ENCODE measurements at places on chromosomes 1 and 21. TPM values are rescaled to one million over a fixed set of nuclear protein-coding genes. Genes with fewer than 3 reads are reported as not detected.

DNA sequence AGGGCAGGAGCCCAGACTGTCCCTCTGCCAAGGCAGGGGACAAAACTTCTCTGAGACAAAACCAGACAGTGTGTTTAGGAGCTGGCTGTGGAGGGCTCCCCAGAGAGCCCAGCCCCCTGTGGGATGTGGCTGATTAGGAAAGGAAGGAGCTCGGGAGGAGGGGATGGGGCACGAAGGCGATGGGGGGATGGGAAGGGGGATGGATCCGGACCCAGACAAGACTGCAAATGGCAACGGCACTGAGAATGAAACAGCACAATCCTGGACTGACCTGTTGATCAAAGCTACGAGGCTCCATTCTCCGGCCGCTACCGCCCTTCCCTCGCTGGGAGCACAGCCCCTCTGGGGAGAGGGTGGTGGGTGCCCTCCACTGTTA is 33.1 kb downstream of the FOXO6 start:
- DNase-seq, result no peak

DNA sequence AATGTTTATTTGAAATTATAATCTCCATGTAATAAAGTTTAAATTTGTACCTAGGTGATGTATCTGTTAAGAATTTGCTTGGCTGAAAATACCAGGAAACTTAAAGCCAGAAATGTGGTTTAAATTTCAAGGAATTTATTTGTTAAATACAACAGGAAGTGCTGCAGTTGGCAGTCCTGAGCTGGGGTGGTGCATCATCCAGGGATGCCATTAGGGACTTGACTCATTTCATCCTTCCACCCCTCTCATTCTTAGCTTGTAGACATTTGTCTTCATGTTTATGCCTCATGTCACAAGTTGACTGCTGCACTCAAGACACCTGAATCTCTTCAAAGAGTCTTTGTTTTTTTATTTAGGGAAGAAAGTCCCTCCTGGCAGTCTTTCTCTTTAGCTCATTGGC is 175.9 kb downstream of the LHX8 start:
- DNase-seq, result peak; percentile 6

DNA sequence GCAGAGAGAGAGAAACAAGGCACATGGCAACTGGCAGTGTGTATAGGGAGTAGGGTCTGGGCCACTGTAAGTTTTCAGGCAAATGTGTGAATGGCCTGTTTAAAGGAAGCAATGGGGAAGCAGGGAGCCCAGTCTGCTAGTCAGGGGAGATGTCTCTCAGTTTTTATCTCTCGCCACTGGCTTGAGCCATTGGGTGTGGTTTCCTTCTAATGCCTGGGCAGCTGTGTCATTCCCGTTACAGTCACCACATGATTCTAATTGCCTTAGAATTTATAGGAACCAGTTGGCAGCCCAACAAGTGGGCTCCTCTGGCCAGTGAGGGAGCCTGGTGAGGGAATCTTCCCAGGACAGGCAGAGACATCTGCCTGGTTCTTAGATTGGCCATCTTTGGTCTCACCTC is 182.4 kb downstream of the DISC1 start:
- peak; percentile 30 for DNase-seq

The C1orf105 gene
- total RNA-seq, result not detected

The PUSL1 gene
- 11.1 TPM for total RNA-seq
